ENCODE measurements at places on chromosomes 11 and 22. TPM values are rescaled to one million over a fixed set of nuclear protein-coding genes. Genes with fewer than 3 reads are reported as not detected.

DNA sequence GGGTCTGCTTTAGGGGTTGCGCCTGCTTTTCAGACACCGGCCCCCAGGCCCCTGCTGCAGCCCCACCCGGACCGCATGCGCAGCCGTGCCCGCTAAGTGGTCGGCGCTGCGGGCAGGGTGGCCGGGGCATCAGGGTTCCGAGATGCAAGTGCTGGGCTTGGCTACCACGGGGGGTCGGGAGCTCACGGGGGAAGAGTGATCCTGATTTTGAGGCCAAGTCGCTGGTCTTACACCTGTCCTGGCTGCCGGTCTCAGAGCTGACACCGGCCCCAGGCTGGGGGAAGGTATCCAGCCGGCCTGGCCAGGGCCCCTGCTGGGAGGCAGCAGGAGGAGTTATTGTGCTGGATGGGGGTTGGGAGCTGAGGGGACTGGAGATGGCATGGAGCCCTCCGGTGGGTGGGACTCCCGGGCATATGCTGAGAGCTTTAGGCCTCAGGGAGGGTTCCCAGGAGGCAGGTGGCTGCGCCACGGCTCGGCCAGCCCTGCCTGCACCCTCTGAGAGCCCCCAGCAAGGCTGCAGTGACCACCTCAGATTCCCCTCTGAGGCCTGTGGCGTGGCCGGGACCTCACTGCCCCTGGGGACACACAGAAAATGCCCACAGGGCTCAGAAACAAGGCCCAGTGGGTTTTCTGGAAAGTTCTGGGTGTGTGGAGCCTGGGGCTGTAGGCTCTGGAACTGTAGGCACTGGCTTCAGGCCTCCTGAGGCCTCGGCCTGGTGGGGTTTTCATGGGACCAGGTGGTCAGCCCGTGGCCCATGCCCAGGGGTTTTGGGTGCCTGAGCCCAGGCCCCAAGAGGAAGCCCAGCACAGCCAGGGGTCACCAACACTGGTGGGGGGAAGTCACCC, 4.4 kb upstream of the MUC5AC start:
- DNase-seq, result peak; percentile 67

GRCh38 chr22:42131562-42131961, 952 bp upstream of the CYP2D6 start:
- DNase-seq, result no peak

GRCh38 chr22:31106001-31106571, 1.3 kb downstream of the SELENOM start:
- DNase-seq, result no peak

- no peak for DNase-seq
Observed at GRCh38 chr22:45878901-45879551, 97.9 kb downstream of the WNT7B start.

DNA sequence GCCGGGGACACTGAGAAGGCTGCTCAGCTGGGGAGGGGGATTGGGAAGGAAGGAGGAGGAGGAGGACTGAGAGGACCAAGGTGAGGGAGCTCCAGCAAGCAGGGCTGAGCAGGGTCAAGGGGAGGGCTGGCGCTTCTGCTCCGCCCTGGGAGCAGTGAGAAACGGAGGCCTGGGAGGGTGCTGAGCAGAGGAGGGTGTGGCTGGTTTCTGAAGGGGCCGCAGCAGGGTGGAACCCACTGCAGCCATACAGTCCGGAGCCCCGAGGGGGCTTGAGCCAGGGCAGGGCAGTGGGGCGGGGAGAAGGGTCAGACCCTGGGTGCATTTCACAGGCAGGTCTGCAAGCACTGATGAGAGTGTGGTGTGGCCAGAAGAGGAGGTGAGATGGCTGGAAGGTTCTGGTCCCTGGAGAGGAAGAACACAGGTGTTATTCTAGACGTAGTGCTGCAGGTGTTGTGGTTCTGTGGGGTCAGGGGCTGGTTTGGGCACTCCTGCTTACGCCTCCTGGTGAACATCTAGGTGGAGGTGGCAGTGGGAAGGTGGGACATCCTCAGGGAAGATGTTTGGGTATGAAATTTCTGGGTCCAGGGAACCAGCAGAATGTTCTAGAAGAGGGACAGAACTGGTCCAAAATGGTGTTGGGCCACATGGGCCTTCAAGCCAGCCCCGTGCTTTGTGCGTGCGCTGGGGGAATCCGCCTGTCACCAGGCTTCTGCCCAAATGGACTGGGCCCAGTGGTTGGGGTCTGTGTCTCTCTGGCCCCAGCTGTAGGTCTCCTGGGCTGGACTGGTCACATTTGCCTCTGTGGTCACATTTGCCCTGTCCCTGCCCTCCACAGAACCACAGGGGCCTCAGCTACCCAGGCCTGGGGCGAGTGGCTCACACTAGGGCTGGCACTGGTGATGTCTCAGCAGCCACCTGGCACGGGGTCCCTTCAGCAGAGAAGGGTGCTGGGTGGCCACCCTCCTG, 714.7 kb downstream of the BRD1 start:
- DNase-seq, result no peak

- DNase-seq, result no peak
Observed at GRCh38 chr22:36773935-36774334, 2.0 kb downstream of the IFT27 start.

DNA sequence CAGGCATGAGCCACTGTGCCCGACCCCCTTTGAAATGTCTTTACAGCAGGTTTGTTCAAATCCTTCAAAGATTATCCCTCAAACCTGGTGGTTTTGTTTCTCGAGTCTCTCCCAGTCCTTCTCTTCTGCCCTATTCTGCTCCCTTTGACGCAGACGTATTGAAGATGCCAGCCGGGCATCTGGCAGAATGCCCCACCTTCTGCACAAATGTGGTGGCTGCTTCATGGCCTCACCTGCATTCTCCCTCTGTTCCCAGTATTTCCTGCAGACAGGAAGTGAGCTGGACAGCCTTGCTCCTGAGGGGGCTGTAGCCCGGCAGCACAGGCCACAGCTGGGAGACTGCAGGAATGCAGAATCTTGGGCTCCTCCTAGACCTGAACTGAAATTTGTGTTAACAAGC, 4.8 kb upstream of the NAP1L4 start:
- DNase-seq, result peak; percentile 30

- no peak for DNase-seq
Observed at GRCh38 chr11:84922836-84923235, 704.3 kb downstream of the DLG2 start.

GRCh38 chr11:130726234-130727037, 189.8 kb downstream of the SNX19 start:
- DNase-seq, result no peak

GRCh38 chr11:126914941-126915340, 85.6 kb downstream of the KIRREL3 start:
- DNase-seq, result no peak

Gene SCGB1D2
- 0.60 TPM for total RNA-seq

Gene PATE2
- total RNA-seq, result not detected

Gene TRIM48
- not detected for total RNA-seq

Gene PIK3C2A
- 107 TPM for total RNA-seq

Gene LDLRAD3
- total RNA-seq, result 14.2 TPM
